Motor neuron (in vitro differentiated cells): ENCODE measurements at places on chromosomes 7 and 10. TPM values are rescaled to one million over a fixed set of nuclear protein-coding genes. Genes with fewer than 3 reads are reported as not detected.
A peak's percentile ranks its signal among the peaks of the same experiment; 100 is the strongest.

GRCh38 chr10:14476006-14476405 is 145.3 kb upstream of the FRMD4A start:
- no peak for ATAC-seq

The MYL10 gene
- total RNA-seq: not detected in 2 replicates

DNA sequence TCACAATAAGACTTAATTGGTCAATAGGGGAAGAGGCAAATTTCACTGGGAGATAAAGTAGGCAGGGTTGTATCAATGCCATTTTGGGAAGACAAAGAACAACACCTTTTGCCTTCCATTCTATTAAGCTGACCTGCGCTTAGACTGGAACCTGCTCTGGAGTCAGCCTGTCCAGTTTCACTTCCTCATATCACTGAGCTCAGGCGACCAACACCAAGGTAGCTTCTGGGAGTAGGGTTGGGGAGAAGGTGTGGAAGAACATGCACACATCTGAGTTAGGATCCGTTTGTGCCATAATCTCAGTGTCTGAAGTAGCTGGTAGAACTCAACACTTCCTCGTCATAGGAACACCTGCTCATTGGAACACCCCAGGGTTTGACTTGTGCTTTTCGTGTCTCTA is 527.4 kb upstream of the IGFBP3 start:
- ATAC-seq: no peak

DNA sequence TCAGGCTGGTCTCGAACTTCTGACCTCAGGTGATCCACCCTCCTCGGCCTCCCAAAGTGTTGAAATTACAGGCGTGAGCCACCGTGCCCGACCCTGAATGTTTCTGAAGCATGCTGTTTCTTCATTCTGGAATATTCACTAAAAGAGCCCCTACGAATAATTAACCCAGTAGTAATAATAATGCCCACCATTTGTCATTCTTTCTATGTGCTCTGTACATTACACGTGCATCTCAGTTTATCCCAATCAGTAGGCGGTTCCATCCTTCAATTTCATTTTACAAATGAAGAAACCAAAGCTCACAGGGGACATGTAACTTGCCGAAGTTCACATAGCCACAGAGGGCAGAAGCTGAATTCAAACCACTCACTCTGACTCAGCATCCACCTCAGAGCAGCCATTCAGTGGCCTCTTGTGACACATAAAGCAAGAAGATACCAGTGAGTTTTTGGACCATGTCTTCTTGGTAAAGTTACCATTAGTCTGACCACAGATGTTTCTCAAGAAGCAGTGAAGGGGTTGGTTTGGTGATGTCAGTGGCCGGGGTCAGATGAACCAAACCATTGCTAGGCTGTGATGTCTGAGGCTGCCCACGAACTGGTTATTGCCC is 71.9 kb upstream of the DUSP5 start:
- no peak for ATAC-seq

DNA sequence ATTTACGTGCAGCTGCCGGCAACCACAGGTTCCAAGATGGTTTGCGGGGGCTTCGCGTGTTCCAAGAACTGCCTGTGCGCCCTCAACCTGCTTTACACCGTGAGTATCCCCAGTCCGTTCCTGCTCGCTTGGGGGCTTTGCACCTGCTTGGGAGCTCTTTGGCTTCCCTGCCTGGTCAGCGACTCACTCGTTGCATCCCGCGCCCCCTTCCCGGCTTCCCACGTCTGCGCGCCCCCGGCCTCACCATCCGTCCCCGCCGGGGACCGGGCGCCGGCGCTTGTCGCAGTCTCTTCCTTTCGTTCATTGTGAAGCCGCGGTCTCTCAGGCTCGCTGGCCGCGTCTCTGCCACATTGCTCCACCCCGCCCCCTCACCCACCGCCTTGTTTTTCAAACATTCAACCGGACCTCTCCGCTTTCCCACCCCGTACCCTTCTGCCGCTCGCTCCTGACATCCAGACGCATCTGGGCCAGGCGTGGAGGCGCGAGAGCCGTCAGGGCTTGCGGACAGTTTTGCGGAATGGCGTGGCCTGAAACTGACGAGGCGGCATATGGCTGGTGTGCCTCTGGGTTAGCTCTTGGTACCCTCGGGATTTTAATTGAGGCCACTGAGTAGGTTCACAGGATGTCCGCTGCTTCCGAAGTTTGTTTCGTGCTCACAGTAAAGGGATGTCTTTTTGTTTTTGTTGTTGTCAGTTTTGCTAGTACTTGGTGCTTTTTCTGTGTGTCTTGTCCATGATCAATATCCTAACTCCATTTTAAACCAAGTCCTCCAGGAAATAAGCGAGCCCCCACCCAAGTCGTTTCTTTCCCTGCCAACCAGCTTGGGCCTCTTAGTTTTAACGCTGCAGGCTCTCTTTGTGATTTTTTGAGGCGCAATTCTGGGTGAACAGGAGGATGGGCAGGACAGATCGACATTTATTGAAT is 639 bp downstream of the TSPAN13 start:
- peak; percentile 58 for ATAC-seq

GRCh38 chr10:81886939-81887338 is 11.9 kb downstream of the NRG3 start:
- no peak for ATAC-seq

- ATAC-seq: no peak
Measured at GRCh38 chr7:116354546-116355423, 144.4 kb downstream of the TES start.

DNA sequence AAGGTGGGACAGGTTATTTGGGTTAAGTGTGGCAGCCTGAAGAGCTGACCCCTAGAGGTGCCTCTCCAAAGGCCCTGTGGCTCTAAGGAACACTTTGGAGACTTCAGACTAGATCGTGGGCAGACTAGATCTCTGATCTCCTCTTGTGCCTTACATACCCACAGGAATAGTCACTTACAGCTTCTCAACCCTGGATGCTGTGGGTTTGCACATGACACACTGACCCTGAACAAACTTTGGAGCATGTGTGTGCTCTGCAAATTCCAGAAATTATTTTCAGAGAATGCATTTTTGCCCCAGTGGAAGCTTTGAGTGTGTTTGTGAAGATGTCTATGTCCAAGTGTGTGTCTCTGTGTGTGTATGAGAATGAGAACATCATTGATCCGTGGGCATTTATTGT is 119.6 kb downstream of the EMX2 start:
- no peak for ATAC-seq

DNA sequence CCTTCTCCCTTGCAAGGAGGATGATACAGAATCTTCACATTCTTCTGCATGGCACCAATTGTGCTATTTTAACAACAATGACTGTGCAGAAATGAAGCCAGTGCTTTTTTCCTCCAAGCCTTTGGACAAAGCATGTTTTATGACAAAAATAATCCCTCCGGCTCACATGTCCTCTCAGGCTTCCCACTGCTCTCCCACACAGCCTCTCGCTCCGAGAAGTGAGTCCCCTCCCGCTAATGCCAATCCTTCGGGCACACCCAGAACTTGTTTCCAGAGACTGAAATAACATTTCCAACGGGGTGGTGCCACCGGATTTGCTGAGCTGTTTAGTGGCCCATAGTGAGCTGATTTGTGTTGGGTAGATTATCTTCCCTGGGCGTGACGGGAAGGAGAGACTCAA is 35.8 kb downstream of the RBM17 start:
- no peak for ATAC-seq

DNA sequence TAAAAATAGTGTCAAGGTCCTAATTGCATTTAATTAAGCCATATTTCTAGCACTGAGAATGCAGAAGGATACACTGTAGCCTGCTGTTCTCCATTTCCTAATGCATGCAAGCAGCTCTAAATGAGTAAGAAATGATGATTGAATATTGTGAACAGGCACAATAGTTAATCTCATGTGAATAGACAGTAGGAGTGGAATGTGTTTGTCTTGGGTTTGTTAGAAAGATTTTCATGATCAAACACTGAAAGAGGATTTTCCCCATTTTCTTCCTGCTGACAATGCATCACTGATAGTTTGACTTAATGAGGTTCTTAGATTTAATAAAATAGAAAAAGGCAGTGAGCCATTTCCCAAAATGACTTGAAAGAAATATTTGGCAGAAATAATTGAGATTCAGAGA is 43.1 kb upstream of the TRUB1 start:
- ATAC-seq: no peak

DNA sequence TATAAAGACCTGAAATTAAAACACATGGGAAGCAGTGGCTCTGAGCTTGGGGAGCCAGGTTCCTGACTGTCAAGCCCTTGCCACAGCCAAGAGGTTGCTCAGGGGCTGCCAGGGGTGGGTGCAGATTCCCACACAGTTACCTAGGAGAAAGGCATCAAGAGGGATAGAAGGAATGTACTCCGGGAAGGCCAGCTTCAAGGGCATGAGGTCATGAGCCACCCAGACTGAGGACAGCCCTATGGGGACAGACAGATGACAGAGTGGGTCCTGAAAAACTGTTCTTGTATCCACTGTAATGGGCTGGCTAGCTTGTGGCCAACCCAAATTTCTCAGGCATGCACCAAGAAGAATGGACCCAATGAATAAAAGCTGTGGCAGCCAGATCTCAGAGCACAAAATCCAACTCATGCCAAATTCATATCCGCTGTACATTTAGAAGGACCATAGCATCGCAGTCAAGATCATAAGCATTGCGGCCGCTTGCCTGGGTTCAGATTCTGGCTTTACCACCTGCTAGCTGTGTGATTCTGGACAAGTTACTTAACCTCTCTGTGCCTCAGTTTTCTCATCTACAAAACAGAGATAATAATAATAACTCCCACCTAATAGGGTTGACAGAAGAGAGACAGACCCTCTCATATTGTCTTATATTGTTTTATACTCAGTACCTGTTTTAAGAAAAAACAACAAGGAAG is 44.9 kb upstream of the KCNMA1 start:
- ATAC-seq: no peak

The EN2 gene
- total RNA-seq: 0.30 TPM in 1 of 2 replicates, not detected in the other

GRCh38 chr7:1204460-1205140 is 28.1 kb upstream of the UNCX start:
- no peak for ATAC-seq

- ATAC-seq: no peak
Measured at GRCh38 chr7:92964141-92964540, 127.8 kb upstream of the CDK6 start.

The TRIM74 gene
- 1.4 and 1.7 TPM in 2 replicates for total RNA-seq

The GRID2IP gene
- total RNA-seq: 0.29 and 0.38 TPM in 2 replicates

GRCh38 chr10:15137636-15138035 is 30.9 kb downstream of the NMT2 start:
- no peak for ATAC-seq

DNA sequence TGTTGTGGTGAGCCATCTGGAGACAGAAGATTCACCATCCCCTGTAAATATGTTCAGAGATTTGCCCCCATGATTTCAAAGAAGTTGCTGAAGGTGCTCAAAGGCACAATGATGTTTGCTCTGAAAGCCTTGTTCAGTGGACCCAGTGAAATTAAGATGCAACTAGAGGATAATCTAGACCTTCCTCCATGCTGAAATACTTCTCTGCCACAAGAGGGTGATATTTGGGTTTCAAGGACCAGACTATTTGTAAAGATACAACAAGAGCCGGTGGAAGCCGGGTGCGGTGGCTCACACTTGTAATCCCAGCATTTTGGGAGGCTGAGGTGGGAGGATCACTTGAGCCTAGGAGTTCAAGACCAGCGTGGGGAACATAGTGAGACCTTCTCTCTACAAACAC is 13.5 kb upstream of the MSRB2 start:
- no peak for ATAC-seq

GRCh38 chr10:3687510-3688081 is 97.4 kb downstream of the KLF6 start:
- ATAC-seq: no peak

- no peak for ATAC-seq
Measured at GRCh38 chr10:121607310-121608055, 9.2 kb upstream of the FGFR2 start.

DNA sequence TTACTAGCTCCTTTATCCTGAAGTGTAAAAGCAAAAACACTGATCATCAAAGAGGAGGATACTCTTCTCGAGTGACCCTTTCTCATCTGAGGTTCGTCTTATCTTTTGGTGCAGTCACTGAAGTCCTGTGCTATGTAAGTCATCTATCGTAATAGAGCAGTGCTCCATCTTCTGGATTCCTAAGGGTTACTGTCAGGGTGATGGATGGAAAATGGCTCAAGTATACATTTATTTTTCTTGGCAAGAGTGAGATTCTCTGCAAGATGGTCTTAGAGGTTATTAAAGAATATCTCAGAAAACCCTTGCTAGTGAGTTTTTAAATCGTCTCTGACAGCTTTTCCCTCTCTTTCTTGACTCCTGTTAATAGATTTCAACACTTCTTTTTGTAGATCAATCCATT is 12.4 kb downstream of the PRKG1 start:
- ATAC-seq: no peak

- no peak for ATAC-seq
Measured at GRCh38 chr10:8568401-8568800, 513.9 kb downstream of the GATA3 start.

- ATAC-seq: no peak
Measured at GRCh38 chr10:3528271-3528670, 256.7 kb downstream of the KLF6 start.

DNA sequence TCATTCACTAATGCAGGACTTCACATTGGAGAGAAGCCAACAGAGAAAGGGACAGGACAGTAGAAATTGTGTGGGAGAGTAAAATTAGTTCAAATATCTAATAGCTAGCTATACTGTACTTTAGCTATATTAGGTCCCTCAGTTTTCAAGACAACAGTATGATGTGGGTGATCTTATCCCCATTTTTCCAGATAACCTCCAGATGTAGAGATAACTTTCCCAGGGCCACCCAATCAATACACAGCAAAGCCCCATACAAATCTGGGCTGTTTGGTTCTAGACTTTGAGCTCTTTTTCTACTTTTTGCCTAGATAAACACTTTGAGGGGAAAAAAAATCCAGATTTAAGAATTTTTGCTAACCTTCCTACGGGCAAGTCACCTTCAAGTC is 482 bp upstream of the CLDN12 start:
- no peak for ATAC-seq

GRCh38 chr7:54864663-54865062 is 105.7 kb upstream of the SEC61G start:
- ATAC-seq: no peak

- no peak for ATAC-seq
Measured at GRCh38 chr10:70198696-70199466, 28.6 kb upstream of the SAR1A start.

GRCh38 chr7:122416336-122416735 is 111.8 kb upstream of the FEZF1 start:
- ATAC-seq: peak; percentile 52

The NPTX2 gene
- total RNA-seq: 33.7 and 35.2 TPM in 2 replicates

GRCh38 chr10:116059320-116059719 is 213.7 kb downstream of the GFRA1 start:
- ATAC-seq: no peak

DNA sequence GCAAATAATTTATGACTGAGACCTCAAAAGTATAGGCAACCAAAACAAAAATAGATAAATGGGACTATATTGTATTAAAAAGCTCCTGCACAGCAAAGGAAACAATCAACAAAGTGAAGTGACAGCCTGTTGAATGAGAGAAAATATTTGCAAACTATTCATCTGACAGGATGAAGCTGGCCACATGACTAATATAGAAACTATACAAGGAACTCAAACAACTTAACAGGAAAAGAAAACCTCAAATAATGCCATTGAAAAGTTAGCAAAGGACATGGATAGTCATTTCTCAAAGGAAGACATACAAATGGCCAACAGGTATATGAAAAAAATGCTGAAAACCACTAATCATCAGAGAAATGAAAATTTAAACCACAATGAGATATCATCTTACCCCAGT is 245.1 kb downstream of the STK31 start:
- ATAC-seq: no peak

The ARHGEF5 gene
- total RNA-seq: 0.18 and 0.31 TPM in 2 replicates

The MSS51 gene
- total RNA-seq: 0.76 and 1.3 TPM in 2 replicates

GRCh38 chr7:132112106-132112505 is 464.2 kb downstream of the PLXNA4 start:
- no peak for ATAC-seq

The GDF2 gene
- 0.21 TPM in 1 of 2 replicates, not detected in the other for total RNA-seq

The CYP3A7 gene
- 0.32 TPM in 1 of 2 replicates, not detected in the other for total RNA-seq

The H2BK1 gene
- not detected in 2 replicates for total RNA-seq

- no peak for ATAC-seq
Measured at GRCh38 chr7:127754457-127754856, 102.5 kb downstream of the SND1 start.
